ENCODE measurements at places on chromosomes 16 and 17. TPM values are rescaled to one million over a fixed set of nuclear protein-coding genes. Genes with fewer than 3 reads are reported as not detected.

The FBXO39 gene
- total RNA-seq = 0.59 TPM

The YPEL3 gene
- 21.1 TPM for total RNA-seq

The CD300H gene
- total RNA-seq = not detected

- H3K4me3 ChIP-seq = no peak overlapping the region
- peaks cover 99% of the 10 kb centered on the region for H3K27me3 ChIP-seq
- H3K36me3 ChIP-seq = no peaks in the 10 kb centered on the region
- no peak for DNase-seq
- no peaks in the 10 kb centered on the region for H3K4me1 ChIP-seq
Measured at GRCh38 chr16:85193115-85193493, 80.8 kb upstream of the CIBAR2 start.

The RMI2 gene
- 63.2 TPM for total RNA-seq

DNA sequence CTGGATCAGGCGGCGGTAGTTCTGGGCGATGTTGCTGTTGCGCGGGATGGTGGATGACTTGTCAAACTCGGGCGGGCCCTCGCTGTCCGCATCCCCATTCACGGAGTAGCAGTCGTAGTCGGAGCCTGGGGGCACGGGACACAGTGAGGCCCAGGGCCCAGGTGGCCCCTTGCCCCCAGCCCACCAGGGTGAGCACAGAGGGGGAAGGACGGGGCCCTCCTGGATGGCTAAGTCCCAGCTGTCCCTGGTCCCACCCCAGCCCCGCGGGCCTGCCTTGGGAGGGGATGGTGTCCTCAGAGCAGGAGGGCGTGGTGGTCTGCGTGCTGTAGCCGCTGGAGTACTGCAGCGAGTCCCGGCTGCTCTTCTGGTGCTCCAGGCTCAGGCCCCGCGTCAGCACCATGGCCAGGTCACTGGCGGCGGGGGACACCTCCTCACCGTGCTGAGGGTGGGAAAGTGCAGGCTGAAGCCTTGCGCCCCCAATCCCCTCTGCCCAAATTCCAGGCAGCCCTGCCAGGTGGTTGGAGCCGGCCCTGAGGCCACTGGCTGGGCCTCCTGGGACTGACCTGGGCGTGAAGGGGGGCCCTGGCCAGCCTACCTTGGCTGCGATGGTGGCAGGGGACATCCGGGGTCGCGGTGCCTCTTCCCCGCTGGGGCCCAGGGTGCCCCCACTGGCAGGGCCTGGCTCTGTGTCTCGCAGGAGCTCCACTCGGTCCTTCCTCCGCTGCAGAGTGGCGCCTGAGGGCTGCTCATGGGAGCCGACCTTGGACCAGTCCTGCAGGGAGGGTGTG, 18.2 kb downstream of the IL34 start:
- H3K27ac ChIP-seq = no peak overlapping the region
- H3K36me3 ChIP-seq = peaks cover 23% of the 10 kb centered on the region
- no peaks in the 10 kb centered on the region for H3K4me1 ChIP-seq
- H3K4me3 ChIP-seq = no peak overlapping the region
- no peaks in the 10 kb centered on the region for H3K27me3 ChIP-seq

GRCh38 chr17:36945959-36946725, 2.6 kb upstream of the AATF start:
- no peak overlapping the region for H3K4me3 ChIP-seq
- peaks cover 31% of the 10 kb centered on the region for H3K36me3 ChIP-seq
- peaks cover 53% of the 10 kb centered on the region for H3K27me3 ChIP-seq

The HOXB1 gene
- total RNA-seq = not detected

- H3K4me1 ChIP-seq = no peaks in the 10 kb centered on the region
- peaks cover 8% of the 10 kb centered on the region for H3K36me3 ChIP-seq
- H3K27ac ChIP-seq = no peak overlapping the region
Measured at GRCh38 chr17:42284024-42284369, 4.3 kb upstream of the STAT5A start.

- no peak overlapping the region for H3K4me3 ChIP-seq
- DNase-seq = no peak
- no peaks in the 10 kb centered on the region for H3K27me3 ChIP-seq
- no peaks in the 10 kb centered on the region for H3K36me3 ChIP-seq
- no peak overlapping the region for H3K27ac ChIP-seq
Measured at GRCh38 chr17:53792997-53793396, 29.7 kb upstream of the KIF2B start.

- H3K4me3 ChIP-seq = no peak overlapping the region
- no peak for DNase-seq
- H3K4me1 ChIP-seq = no peaks in the 10 kb centered on the region
- no peaks in the 10 kb centered on the region for H3K36me3 ChIP-seq
Measured at GRCh38 chr16:885391-885790, 84.9 kb upstream of the GNG13 start.

All from Calu3 (cell line).